ENCODE measurements at places on chromosomes 2 and 18.

DNA sequence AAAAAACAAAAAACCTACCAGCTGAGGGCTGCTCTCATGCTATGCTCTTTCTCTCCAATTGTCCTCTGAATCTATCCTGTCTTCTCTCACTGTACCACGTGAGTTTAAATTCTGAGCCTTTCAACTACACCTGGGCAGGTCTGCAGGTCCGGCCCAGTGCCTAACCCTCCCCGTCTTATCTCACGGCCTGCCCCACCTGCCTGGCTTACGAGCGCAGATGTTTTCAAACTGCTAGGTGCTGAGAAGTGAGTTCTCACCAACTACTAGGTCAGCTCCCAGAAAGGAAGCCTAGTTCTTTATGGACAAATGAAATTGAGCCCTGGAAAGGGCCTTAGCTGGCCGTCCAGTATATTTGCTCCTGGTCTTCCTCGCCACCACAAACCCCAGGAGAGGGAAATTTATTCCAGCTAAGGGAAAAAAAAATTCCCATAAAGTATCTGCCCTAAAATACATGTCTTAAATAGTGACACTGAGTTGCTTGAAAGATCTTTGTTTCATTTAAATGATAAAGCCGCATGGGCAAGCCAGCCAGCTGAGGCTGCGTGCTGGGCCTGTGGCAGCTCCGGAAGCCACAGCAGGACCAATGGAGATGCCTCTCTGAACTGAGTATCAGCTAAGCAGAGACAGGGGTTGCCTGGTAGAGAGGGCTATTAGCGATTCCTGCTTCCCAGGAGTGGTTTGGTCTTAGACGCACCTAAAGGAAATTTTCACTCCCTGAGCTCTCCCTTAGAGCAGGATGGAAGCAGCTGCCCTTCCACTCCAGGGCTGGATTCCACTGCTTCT is 92.5 kb upstream of the NCK2 start:
- no peak for DNase-seq

DNA sequence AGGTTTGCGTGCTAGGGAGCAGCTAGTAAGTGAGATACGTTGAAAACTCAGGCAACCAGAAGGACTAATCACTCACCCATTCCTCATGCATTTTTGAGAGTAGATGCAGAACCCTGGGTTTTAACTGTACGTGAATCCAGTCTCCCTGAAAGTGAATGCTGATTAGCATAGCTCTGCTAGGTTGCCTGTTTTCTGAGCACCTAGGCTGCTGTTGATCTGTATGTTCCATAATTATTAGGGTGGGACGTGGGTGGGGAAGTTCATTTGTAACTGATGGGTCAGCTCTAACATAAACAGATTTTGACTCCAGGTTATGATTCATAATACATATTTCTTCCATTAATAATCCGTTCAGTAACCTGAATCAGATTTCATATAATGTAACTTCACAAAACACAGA is 379.0 kb upstream of the FANCL start:
- no peak for DNase-seq

DNA sequence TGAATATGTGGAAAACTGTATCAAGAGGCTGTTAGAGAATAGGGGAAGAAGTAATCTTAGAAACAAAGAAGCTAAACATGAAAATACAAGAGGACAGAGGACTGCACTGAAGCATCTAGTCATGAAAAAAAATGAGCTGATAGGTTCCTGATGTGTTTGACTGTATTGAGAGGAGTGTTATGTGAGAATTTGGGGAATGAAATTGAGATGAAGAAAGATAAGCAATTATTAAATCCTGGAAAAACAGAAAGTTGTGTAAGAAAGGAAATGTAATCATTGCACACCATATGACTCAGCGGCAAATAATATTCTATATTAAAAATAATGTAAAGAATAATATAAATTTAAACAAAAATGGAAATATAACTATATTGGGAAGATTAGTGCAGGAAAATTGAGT is 71.2 kb downstream of the SEMA4F start:
- DNase-seq = no peak

DNA sequence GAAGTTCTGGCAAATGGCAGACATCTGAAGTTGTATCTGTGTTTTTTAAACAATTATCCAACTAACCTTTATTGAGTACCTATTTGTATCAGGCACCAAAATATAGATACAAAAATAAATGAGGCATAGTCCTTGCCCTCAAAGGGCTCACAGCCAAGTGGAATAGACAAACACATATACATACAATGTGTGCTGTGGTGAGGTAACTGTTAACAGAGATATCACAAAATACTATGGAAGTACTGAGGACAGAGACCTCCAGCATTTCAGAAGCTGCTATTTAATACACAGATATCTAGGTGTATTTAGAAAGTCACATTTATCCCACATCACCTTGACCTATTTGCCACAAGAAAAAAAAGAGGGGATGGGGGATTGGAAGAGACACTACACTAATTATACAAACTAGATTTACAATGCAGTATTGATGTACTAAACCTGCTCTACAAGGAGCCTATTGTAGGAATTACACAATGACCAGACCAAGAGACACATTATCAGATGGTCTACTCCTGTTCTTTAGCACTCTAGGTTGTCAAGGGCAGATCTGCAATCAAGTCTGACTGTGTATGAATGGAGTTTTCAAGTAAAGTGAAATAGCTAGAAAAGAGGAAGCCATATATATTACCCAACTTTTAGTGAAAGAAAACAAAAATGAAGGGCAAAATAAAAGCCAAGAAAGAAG is 62.2 kb downstream of the SPIRE1 start:
- no peak for DNase-seq

DNA sequence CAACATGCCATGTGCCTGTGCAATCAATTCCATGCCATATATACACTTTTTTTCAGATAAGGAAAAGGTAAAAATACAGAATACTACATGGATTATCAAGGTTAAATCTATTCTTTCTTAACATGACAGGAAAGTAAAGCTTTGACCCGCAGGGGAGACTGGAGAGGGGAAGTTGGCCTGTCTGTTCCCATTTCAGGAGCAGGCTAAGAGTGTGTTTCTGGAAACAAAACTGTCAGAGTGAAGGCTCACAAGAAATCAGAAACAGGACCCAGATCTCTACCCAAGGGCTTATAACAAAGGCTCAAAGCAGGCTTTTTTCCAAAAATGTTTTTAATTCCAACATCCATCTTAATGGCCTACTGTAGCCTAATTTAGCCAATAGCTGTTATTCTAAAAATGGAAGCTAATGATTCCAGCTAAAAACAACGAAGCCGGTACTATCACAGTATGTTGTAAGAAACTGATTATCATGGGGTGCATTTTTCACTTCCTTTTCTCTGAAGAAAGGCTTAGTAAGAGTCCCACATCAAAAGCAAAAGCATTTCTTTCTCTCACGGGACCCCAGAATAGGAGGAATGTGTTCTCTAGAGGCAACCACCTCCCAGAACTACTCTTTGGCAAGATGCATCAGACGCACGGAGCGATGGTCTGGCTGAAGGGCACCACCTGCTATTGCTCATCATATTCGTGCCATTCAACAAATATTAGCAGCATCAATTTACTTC is 41.4 kb downstream of the FECH start:
- DNase-seq = no peak

DNA sequence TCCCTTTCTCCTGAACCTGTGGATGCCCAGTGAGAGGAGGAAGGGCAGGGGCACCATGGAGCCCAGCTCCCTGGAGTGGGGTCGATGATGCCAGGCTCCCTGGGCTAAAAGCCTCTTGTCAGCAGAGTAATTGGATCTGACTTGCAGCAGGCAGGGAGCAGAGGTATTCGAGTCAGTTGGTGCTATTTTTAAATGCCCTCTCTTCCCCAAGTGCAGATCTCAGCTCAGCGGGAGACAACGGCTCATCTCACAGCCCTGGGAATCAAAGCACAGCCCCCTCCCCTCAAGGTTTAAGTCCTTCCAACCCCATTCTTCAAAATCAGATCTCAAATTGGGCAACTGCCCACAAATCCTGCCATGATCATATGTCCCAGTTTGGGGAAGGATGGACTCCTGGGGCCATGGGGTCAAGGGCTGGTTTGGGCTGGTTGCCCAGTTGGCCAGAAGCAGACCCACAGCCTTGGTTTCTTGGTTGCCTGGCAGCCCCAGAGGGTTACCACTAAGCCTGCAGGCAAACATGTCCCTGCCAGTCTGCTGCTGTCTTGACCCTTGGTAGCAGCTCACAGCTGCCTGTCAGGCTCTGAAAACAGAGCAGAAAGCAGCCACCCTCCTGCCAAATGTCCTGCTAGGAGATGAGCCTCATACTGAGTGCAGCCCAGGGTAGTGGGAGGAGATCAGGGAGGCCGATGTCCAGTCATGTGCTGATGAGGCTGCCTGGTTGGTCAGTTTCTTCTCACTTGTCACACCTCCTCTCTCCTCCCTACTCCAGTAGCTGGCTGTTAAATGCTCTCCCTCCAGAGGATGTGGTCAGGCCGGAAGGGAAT is 244.9 kb downstream of the LOXHD1 start:
- DNase-seq = no peak

- DNase-seq = no peak
These were observed 156.0 kb downstream of the TGIF1 start for GRCh38 chr18:3605954-3606443.

DNA sequence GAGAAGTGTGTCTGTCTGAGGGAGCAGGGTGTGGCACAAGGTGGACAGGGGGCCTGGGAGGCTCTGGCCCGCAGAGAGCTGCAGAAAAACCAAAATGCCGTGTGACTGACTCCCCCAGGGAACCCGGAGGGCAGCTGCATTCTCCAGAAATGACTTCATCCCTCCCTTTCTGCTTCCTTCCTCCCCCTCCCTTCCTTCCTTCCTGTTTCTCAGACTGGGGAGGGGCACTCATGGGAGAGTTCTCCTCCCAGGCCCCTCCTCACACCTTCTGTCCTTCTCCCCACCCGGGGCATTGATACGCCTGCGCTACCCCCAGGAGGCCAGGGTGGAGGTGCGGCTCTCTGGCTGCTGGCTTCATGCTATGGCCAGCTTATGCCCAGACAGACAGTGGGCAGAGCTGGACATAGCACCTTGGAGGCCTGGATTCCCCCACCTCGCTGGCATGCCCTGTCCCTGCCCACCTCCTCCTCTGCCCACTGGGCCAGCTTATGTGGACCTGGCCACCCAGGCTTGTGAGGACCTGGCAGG is 8.2 kb upstream of the GPR17 start:
- no peak for DNase-seq

- DNase-seq = no peak
These were observed 178.6 kb downstream of the SATB2 start for GRCh38 chr2:199279146-199279545.

- no peak for DNase-seq
These were observed 142.0 kb upstream of the SPOPL start for GRCh38 chr2:138359532-138359931.

DNA sequence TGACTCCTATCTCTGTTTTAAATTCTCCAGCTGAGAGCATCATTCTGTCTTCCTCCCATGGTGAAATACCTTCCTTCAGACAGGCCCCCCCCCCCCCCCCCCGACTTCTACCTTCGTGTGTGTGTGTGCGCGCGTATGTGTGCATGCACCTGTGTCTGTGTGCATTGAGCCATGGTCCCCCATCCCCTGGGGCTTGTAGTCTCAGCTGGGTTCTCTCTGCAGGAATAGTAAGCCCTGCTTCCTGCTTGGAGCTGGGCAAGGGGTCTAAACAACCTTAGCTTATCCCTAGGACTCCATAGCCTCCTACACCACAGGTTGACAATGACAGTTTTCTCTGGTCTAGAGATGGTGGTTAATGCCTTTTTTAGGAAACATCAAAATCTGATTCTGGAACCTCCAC is 427.5 kb upstream of the KLHL29 start:
- DNase-seq = no peak

- DNase-seq = no peak
These were observed 14.0 kb downstream of the SEMA4F start for GRCh38 chr2:74668087-74668486.

DNA sequence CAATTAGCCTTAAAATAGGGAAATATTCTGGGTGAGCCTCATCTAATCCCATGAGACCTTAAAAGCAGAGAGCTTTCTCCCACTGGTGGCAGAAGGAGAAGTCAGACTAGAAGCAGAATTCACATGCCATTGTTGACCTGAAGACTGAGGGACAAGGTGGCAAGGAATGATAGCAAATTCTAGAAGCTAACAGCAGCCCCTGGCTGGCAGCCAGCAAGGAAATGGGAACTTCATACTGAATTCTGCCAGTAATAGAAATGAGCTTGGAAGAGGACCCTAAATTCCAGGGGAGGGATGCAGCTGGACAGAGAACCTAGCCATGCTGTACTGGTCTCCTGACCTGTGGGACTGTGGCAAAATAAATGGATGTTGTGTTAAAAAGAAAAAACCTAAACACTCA is 19.5 kb downstream of the B3GNT7 start:
- DNase-seq = no peak

GRCh38 chr2:43175876-43176275 is 50.5 kb downstream of the ZFP36L2 start:
- no peak for DNase-seq

DNA sequence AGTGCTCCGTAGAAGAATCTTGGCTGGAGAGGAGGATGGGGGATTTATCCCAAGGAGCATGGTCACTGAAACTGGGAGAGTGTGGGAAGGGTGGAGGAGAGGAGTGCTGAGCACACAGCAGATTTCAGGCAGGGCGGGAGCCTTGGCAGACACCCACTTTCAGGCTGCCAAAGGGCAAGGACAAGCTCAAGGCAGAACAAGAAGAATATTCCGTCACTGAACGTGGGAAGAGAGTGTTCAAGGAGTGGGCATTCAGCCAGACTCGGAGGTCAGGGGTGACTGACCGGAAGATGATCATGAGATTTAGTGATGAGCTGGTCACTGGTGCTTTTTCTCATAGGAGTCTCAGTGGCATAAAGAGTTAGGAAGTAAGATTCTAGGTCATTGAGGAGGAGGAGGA is 136.2 kb upstream of the RASGRP3 start:
- no peak for DNase-seq
